Colonic mucosa (tissue), 4 donors: ENCODE measurements at places on chromosomes 1 and 21. TPM values are rescaled to one million over a fixed set of nuclear protein-coding genes. Genes with fewer than 3 reads are reported as not detected.

GRCh38 chr1:33015216-33015615 is 21.5 kb downstream of the AK2 start:
- no peak for DNase-seq

GRCh38 chr21:23686737-23687523 is 1920.4 kb downstream of the MRPL39 start:
- DNase-seq = no peak

GRCh38 chr1:97685360-97685759 is 235.5 kb downstream of the DPYD start:
- no peak for DNase-seq

GRCh38 chr21:44461464-44462001 is 6.2 kb downstream of the LRRC3 start:
- DNase-seq = no peak

- DNase-seq = no peak
Observed at GRCh38 chr1:221743416-221744208, 1.7 kb upstream of the DUSP10 start.

- DNase-seq = peak; percentile 57
Observed at GRCh38 chr1:3012456-3013291, 8.6 kb upstream of the ACTRT2 start.

Gene CGN
- total RNA-seq = 118 TPM

Gene LCE1E
- not detected for total RNA-seq

Gene KPRP
- not detected for total RNA-seq
